ENCODE measurements at places on chromosomes 16 and 17.

DNA sequence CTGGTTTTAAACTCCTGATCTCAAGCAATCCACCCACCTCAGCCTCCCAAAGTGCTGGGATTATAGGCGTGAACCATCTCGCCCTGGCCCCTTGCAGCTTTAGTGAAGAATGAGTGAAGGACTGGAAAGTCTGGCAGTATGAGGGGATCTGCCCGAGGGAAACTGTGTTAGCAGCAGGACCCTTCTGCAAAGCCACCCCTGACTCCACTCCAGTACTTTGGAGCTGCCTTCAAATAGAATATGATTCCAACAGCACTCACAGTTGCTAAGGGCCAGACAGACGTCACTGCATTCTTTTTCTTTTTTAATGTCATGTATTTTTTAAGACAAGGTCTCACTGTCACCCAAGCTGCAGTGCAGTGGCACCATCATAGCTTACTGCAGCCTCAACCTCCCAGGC, 52.3 kb downstream of the KPNA2 start:
- no peak for DNase-seq

DNA sequence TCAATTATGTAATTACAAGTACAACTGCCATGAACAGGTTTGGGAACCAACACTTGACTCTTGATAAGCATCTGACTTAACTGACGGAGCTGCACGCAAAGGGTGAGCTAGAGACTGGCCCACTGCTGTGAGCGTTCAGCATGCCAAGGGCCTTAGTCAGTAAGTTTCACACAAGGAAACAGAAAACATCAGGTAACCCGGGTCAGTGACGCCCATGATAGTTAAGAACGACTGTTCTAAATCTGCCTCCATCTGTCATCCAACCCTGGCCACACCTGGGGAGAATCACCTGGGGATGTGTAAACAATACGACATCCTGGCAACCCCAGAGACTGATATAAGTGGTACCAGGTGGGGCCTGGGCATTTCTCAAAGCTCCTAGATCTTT, 12.3 kb downstream of the SMIM5 start:
- DNase-seq = no peak

DNA sequence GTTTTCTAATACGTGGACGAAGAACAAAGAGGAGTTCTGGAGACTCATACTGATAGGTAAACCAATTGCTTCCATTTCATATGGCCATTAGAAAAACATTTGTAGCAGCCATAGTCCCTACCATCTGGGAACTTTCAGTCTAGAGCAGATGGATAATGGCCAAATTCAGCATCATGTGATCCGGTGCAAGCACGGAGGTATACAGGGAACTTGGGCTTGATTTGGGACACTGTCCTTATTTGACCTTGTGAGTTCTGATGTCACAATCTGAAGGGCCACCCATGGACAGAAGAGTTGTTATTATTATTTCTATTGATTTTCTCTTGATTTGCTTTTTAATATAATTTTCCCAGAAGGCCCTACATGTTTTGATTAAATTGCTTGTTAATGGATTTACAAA, 154.6 kb upstream of the ZNF267 start:
- DNase-seq = no peak

- no peak for DNase-seq
Measured at GRCh38 chr16:53453928-53454327, 19.7 kb downstream of the RBL2 start.

DNA sequence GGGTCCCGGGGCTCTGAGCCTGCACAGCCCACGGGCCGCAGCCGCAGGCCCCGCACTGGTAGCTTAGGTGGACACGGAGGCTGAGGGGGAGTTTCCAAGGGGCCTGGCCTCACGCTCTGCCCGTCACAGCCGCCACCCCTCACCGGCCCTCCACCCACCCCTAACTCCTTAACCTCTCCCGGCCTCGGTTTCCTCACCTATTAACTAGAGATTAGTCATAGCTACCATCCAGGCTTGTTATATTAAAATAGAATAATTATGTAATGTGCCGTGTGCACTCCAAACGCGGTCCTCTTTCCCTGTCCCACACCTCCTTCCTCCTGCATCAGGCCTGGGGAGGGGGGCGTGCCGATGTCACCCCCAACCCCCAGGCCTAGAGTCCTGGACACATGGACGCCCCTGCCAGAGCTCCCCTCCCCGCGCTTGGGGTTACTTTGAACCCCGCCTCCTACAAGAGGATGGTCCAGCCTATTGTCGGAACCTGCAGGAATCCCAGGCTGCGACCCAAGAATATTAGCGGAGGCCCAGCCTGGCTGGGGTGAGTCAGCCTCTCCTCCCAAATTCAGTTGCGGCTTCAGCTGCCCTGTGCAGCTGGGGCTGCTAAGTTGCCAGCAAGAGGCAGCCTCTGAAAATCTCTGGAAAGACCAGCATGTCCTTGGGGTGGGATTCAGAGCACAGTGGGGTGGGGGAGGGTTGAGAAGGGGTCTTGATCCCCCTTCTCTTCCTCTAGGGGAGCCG, 17.3 kb downstream of the SOCS3 start:
- DNase-seq = no peak

Data from stimulated activated CD8-positive, alpha-beta memory T cell treated with anti-CD3 and anti-CD28 coated beads, Interleukin-15, amount 100 ng/mL, for 24 hours (primary cell).